ENCODE measurements at places on chromosomes 12 and 14. TPM values are rescaled to one million over a fixed set of nuclear protein-coding genes. Genes with fewer than 3 reads are reported as not detected.

DNA sequence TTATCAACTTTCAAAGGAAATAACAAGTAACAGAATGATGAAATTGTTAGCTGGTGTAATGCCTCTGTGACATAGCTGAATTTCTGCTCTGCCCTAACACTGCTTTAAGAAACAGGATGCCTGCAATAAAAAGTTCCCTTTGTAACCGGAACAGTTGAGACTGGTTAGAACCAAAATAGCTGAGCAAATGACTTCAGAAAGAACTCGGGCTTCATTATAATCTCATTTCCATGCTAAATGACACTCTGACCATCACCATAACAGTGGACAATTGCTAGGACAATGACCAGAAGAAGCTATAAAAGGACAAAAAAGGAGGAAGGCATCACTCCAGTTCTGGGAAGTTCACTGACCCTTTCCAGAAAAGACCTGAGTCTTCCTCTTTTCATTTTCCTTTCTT, 23.5 kb upstream of the PYGL start:
- DNase-seq = no peak

GRCh38 chr12:116565963-116566362, 6.8 kb downstream of the MAP1LC3B2 start:
- peak; percentile 46 for DNase-seq

SCFD1 gene
- total RNA-seq = 64.6 TPM

PMCH gene
- not detected for total RNA-seq

GRCh38 chr14:104227806-104228205, 89.4 kb downstream of the KIF26A start:
- no peak for DNase-seq

NTS gene
- total RNA-seq = 10.2 TPM

- no peak for DNase-seq
Measured at GRCh38 chr12:19404242-19404880, 34.9 kb upstream of the AEBP2 start.

TAS2R46 gene
- 3.2 TPM for total RNA-seq

Measured in breast epithelium (tissue), 4 donors.